Right hindlimb (tissue), 1 donor: ENCODE measurements at places on chromosomes 12 and 14.
A peak's percentile ranks its signal among the peaks of the same experiment; 100 is the strongest.

DNA sequence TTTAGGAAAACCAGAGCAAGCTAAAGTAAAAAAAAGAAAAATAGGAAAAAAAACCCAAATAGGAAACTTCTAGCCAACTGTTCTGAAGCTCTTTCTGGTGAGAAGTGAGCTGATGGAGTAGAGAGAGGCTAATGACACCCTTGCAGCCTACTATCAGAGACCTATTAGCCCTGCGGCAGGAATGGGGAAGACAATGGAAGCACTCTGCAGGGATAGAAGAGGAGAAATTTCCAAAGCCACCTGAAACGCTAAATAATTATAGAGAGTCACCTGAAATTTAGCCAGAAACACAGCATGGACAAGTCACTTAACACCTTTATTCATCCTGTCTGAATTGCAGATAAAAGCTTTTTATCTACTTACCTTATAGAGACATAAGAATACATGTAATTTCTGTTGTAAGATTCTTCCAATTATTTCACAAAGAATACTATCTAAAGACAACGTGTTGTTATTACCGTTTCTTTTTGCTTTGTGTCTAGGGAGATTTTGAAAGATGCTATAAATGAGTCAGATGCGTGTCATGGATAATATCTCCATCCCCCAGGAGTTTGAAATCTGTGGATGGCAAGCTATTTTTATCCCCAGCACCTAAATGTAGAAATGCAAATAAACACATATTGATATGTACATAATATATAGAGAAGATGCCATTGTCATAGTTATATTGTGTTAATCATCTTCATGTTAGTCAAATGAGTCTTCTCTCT is 138.6 kb downstream of the TPH2 start:
- no peak for DNase-seq

DNA sequence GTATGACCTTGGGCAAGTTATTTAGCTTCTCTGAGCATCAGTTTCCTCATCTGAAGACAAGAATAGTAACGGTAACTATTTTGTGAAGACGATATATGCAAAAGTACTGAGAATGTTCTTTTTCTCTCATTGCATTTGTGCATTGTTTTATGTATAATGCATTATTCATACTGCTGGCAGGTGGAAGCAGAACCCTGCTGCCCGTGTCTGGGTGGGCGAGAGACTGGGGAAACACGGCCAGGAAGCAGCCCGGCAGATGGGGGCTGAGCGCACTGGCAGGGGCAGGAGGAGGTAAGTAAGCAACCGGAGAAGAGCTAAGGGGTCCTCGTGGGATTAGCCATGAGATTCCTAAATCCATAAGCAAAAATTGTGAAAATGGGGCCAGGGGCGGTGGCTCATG is 115.8 kb upstream of the MED13L start:
- no peak for DNase-seq

DNA sequence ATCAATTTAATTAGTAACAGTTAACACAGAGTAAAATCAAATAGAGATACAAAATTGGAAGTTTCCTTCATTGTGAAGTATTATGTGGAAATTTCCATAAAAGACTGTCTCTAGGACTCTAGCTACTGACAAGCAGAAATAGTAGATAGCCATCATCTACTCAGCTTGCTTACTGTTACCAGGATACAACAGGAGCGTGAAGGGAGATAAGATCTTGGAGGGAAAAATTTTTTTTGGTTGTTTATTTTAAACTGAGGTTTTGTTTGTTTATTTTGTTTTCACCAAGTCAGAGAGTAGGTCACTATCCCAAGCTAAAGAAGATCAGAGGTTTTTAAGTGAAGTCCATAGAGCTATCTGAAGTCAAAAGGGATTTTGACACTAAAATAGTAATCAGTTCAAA is 861.3 kb upstream of the MGAT4C start:
- DNase-seq: no peak

DNA sequence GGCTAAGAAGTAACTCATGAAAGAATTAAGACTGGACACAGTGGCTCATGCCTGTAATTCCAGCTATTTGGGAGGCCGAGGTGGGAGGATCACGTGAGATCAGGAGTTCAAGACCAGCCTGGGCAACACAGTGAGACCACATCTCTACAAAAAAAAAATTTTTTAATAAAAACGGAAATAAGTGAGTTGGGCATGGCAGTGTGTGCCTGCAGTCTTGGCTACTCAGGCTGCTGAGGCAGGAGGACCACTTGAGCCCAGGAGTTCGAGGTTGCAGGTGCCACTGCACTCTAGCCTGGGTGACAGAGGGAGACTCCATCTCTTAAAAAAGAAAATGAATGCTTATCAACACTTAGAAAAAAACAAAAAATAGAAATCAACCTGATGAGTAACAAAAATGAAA is 117.7 kb downstream of the CALM1 start:
- no peak for DNase-seq

DNA sequence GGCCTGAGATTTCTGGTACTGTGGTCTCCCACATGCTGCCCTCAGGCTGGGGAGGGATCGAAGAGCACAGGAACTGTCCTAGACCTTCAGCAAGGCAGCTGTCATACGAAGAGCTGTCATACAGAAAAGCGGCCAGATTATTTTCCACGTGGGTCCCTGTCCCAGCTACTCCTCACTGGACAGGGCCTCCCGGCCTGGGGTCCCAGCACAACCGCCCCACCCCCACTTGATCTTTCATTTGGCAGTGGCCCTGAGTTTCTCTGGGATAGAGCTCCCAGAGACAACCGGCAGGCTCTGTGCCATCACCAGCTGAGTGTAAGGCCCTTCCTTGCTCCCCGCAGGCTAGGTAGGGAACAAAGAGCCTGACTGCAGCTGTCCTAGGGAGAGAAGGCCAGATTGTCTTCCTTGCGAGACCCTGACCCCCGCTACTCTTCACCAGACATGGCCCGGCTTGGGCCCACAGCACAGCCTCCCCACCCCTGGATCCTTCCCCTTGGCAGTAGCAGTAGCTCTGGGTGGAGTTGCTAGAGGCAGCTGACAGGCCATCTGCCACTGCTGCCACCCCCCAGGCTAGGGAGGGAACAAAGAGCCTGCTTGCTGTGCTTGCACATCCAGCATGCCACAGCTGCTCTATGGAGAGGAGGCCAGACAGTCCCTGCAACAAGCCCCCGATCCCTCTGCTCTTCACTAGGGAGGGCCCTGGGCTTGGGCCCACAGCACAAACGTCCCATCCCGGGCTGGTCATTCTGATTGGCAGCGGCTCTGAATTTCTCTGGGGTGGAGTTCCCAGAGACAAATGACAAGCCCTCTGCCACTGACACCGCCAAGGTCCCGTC is 3.1 kb upstream of the OR4N2 start:
- DNase-seq: no peak

GRCh38 chr14:61153431-61153830 is 127.7 kb downstream of the TMEM30B start:
- DNase-seq: peak; percentile 69

DNA sequence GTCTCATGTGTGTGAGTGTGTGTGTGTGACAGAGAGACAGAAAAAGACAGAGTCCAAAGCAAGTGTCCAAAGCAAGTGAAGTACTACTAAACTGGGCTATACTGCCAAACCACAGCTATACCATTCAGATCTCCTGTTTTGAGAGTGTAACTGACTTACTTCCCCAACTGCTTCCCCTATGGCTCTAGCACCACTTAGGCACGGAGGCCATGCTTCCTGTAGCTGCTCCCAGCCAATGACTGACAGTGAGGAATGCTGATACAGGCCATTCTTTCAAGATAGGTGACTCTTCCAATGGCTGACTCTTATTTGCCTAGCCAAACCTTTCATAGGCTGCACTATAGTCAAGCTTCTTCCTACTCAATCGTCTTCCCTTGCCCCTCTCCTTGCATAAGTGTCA is 393.2 kb downstream of the BCAT1 start:
- no peak for DNase-seq

GRCh38 chr12:14567351-14568162 is at the start of gene PLBD1:
Gene PLBD1 (minus strand): TSS chr12:14567883. CDS start chr12:14567696, 187 bp downstream.
- peak; percentile 84 for DNase-seq

DNA sequence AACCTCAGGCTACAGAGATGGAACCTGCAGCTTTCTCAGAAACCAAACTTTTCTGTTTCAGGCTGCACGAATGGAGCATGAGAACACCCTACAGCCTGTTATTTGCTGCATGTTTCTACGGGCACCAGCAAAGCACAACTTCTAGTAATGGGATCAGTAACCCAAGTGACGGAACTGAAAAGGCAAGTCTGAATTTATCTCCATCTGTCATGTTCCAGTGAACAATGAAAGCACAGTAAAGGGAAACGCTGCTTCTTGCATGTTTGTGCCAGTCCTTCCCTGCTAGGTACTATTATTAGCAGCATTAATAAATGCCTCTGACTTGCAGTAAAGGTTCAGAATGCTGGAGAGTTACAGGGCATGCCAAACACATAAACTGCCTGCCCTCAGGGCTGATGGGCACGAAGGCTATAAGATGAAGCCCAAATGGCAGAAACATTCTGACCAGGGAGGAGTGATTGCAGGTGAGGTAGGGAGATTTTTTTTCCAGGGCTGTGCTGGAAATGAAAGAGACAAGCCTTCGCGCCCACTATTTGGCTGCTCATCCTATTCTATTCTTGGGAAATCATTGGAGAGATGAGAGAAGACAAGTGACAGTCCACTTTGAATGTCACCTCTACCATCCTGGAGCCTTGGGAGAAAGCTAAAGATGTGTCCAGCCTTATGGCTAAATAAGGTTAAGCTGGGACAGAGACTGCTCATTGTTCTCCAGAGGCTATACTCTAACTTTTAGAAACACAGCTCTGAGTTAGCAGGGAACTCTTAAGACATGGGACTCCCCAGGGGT is 100.4 kb upstream of the PLXNC1 start:
- no peak for DNase-seq

DNA sequence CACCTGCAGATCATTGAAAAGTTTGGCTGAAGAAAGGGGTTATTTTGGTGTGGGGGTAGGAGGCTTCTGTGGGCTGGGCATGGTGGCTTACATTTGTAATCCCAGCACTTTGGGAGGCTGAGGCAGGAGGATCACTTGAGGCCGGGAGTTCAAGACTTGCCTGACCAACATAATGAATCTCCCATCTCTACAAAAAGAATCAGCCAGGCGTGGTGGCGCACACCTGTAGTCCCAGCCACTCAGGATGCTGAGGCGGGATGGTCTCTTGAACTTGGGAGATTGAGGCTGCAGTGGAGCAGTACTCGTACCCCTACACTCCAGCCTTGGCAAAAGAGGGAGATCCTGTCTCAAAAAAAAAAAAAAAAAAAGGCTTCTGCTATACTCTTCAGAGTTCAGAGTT is 7.0 kb downstream of the DDIT3 start:
- DNase-seq: no peak

- no peak for DNase-seq
These were observed 57.5 kb upstream of the TMEM263 start for GRCh38 chr12:106897981-106898901.

DNA sequence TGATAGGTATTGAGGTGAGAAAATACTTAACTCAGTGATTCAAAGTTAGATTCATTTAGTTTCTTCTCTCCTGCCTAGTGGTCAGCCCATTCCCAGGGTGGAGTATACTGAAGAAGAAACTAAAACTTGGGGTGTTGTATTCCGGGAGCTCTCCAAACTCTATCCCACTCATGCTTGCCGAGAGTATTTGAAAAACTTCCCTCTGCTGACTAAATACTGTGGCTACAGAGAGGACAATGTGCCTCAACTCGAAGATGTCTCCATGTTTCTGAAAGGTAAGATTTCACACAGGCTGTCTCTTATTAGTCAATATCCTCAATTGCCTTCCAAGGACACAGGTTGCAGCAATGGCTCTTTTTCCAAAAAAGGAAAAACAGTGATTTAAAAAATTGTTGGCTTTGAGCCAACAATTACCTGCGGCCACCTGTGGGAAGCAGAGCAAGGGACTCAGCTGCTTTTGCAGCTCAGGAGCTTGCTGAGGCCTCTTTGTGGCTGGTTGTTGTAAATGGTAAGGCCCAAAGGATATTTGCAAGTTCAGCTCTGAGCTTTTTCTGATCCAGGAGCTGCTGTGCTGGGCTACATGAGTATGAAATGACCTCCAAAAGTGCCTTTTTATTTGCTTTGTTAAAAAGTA is 33.9 kb downstream of the TPH2 start:
- no peak for DNase-seq

- no peak for DNase-seq
These were observed 202.2 kb downstream of the ATP23 start for GRCh38 chr12:58143498-58143995.

- DNase-seq: peak; percentile 35
These were observed 1145.4 kb upstream of the TMEM132C start for GRCh38 chr12:127121494-127122084.

DNA sequence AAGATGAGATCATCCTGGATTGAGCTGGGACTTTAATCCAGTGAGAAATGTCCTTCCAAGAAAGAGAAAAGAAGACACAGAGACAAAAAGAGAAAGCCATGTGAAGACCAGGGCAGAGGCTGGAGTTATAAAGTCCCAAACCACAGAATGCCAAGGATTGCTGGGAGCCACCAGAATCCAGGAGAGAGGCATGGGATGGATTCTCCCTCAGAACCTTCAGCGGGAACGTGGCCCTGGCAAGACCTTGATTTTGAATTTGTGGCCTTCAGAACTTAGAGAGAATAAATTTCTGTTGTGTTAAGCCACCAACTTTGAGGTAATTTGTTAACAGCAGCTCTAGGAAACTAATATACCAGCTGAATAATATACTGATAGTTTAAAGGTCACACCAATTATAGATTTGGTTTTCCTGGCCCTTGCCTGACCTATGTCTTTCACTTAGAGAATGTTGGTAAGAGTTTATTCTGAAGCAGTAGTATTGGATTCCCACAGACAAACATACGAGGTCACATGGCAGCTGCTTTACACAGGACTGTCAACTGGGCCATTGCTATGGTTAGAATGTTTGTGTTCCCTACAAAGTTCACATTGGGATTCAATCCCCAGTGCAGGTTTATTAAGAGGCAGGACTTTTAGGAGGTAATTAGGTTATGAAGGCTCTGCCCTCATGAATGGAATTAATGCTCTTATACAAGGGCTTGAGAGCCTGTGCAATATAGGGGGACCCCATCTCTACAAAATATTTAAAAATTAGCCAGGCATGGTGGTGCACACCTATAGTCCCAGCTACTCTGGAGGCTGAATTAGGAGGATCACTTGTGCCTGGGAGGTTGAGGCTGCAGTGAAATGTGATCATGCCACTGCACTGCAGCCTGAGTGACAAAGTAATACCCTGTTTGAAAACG is 156.5 kb upstream of the EEA1 start:
- no peak for DNase-seq
